RPMI8226 (cell line): ENCODE measurements at places on chromosomes 2 and 18.

GRCh38 chr18:71028285-71028762, 739.5 kb downstream of the SOCS6 start:
- DNase-seq: peak; percentile 11

- DNase-seq: peak; percentile 71
These were observed 47.7 kb upstream of the POMC start for GRCh38 chr2:25215948-25216679.

GRCh38 chr2:137892739-137893138, 71.5 kb upstream of the HNMT start:
- DNase-seq: no peak

DNA sequence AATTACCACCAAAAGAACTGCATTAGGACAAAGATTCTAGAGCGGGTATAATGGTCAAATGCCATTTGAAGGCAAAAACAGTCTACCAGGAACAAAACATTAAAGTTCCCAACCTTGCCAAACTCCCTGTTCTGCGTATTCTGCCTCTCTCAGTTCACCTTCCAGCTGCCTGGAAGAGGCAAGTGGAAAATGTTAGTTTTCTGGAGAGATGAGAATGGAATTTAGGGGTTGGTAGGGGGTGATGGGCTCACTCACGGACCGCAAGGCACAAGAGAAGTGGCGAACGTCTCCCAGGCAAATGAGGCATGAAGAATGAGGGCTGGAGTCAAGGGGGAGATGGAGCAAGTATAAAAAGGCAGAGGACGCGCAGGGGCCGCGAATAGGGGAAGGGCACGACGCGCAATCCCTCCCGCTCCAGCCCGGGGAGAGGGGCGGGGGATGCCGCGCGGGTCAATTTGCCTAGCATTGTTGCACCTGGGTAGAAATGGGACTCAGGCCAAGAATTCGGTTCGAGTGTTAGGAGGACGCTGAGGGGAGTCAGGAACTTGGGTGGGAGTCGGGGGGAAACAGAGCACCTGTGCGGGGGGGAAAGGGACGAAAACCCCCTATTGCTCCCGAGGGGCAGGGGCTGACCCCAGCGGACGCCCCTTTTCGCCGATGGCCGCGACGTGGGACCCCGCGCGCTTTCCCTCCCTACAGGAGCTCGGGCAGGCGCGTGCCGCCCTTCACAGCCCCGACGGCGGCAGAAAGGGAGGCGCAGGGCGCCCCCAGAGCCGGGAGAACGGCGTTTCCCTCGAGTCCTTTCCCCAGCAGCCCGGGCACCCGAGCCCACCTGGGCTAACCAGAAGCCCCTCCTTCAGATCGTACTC, 573 bp downstream of the PAIP2B start:
- peak; percentile 93 for DNase-seq

- DNase-seq: no peak
These were observed 7.4 kb upstream of the MBP start for GRCh38 chr18:77140030-77140429.

GRCh38 chr2:160652236-160652635, 158.6 kb upstream of the RBMS1 start:
- no peak for DNase-seq

DNA sequence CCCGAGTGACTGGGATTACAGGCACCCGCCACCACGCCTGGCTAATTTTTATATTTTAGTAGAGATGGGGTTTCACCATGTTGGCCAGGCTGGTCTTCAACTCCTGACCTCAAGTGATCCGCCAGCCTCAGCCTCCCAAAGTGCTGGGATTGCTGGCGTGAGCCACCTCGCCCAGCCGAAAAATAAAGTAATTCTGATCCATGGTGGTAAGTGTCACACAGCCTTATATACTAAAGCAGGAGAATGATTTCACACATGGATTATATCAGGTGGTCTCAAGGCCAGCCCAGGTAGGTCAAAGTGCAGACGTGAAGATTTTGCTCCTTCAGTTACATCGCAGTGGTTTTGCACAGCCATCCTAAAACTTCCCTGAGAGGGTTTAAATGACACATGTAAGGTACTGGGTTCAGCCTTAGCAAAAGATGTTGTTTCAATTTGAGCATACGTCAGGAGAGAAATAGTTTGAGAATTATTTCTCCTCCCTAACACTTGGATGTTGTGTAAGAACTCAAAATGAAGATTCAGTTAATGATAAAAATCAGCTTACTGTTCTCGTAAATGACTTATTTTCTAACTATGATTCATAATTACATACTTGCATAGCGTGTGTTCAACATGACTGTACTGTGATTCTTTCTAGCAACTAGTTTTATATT, 93.0 kb upstream of the SLC39A10 start:
- no peak for DNase-seq

- no peak for DNase-seq
These were observed 173.3 kb downstream of the ANKRD44 start for GRCh38 chr2:197137231-197137630.

- no peak for DNase-seq
These were observed 14.8 kb upstream of the DTNA start for GRCh38 chr18:34695310-34695709.

DNA sequence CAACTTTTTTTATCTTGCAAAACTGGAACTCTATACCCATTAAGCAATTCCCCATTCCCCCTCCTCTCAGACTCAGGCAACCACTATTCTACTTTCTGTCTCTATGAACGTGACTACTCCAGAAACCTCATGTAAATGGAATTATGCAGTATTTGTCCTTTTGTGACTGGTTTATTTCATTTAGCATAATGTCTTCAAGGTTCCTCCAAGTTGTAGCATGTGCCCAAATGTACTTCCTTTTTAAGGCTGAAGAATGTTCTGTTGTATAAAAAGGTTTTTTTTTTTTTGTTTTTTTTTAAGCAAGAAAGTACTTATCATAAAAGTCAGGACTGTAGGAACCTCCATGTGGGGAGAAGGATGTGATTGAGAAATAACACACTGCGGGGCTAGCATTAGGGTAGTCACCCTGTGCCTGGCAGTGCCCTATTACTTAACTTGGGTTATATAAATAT, 262.9 kb upstream of the FBXO11 start:
- no peak for DNase-seq

- DNase-seq: no peak
These were observed 31.8 kb downstream of the C1D start for GRCh38 chr2:68031043-68031442.

DNA sequence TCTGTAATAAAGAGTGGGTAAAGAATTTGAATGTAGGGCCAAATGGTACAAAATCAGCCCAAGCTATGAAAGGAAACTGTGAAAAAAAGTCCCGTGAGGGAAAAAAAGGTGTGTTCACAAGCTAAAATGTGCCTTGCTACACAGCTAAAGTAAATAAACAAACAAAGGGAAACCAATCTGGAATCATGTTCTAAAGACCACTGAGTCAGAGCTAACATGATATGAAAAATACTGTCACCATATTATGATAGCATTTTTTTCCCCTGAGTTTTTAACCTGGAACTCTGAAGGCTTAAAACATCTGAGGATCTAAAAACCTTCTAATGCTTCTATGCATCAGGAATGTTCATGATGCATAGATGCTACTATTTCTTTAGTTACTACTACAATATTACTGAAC, 58.8 kb downstream of the SCN1A start:
- DNase-seq: no peak

GRCh38 chr2:16173893-16174692, 233.7 kb downstream of the MYCN start:
- no peak for DNase-seq

GRCh38 chr2:174561972-174562370, 35.6 kb downstream of the WIPF1 start:
- DNase-seq: no peak

GRCh38 chr2:134337631-134338030, 83.8 kb downstream of the MGAT5 start:
- DNase-seq: no peak

- no peak for DNase-seq
These were observed 34.9 kb upstream of the APCDD1 start for GRCh38 chr18:10419420-10420103.

- no peak for DNase-seq
These were observed 139.3 kb upstream of the CTNNA2 start for GRCh38 chr2:79373358-79374130.

GRCh38 chr2:62189196-62189595, 6.7 kb upstream of the B3GNT2 start:
- no peak for DNase-seq

DNA sequence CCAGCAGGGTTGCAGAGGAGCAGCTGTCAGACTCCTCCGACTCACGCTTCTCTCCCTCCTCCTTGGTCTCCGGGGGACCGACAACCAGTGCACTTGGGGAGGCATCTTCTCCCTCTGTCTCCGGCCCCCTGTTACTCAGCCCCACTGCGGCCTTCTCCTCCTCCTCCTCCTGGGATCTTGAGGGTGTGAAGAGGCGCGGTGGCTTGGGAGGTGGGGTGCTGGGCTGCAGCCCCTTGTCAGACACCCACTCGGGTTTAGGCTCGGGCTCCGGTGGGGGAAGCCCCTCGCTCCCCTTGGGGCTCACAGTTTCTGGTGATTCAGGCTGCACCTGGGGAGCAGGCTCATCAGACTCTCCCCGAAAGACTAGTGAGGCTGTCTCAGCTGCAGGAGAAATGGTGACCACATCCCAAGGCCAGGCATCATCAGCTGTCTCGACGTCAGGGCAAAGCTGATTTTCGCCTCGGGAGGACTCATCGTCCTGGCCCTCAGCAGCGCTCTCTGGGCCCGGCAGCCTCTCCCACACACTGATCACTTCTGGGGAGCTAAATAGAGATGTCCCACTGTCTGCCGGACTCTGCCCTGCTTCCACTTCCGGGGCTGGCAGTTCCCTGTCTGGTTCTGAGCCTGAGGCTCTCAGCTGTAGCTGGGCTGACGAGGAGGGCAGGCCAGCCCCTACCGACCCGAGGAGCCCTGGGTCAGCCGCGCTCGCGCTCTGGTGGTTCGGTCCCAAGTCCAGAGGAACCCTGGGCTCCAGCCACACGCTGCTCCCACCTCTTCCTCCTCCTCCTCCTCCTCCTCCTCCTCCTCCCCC, 9.0 kb upstream of the SFXN5 start:
- no peak for DNase-seq

- DNase-seq: no peak
These were observed 44.5 kb upstream of the TMEM17 start for GRCh38 chr2:62550461-62550860.

GRCh38 chr2:117931978-117932377, 81.9 kb downstream of the CCDC93 start:
- DNase-seq: no peak

DNA sequence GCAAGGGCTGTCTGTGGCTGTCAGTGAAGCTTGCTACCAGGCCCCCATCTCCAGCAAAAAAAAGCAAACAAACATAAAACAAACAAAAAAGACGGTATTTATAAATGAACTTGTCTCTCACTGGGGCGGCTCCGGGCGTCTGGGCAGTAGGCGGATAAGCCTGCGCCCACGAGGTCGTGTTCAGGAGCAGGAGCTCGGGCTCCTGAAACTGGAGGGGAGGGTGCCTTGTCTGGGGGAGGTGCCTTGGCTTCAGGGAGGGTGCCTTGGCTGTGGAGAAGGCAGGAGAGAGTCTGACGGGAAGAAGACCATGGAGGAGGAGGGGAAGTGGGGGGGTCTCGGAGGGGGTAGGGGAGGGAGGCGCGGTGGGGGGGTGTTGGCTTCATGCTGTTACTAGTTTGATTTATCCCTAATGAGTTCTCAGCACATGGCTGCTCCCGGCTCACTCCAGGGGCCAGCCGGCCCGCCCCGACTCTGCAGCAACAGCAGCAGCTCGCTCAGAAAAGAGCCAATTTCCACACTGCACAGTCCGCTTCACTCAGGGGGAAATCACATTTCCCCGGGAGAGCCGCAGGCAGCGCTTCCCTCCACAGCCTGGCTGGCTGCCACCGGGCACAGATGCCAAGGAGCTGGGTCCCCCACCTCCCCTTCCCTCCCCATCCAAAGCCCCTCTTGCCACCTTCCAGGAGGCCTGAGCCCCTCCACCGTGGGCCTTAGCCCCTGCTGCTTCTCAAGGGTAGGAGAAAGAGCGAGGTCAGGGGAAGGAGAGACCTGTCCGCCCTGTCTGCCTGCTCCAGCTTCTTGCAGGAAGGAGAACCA, 38.7 kb downstream of the PSD4 start:
- no peak for DNase-seq

- DNase-seq: no peak
These were observed 54.3 kb downstream of the VSNL1 start for GRCh38 chr2:17594533-17595401.

DNA sequence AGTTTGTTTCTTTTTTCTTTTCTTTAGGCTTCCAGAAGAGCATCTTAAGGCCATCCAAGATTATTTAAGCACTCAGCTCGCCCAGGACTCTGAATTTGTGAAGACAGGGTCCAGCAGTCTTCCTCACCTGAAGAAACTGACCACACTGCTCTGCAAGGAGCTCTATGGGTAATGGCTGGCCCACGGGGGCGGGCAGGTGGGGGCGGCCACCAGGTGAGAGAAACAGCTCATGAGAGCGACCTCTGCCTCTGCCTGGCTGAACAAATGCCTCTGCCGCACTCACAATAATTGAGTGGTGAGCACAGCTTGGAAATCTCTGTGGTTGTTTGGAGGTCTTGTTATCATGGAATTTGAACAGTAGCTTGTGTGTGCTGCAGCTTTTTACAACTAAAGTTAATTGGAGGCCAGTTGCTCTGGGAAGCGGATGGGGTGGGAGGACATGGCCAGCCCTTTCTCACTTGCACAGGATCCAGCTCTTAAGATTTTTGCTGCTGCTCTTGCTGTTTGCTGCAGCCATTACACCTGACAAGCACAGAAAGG, 70.4 kb downstream of the INPP5D start:
- DNase-seq: no peak

DNA sequence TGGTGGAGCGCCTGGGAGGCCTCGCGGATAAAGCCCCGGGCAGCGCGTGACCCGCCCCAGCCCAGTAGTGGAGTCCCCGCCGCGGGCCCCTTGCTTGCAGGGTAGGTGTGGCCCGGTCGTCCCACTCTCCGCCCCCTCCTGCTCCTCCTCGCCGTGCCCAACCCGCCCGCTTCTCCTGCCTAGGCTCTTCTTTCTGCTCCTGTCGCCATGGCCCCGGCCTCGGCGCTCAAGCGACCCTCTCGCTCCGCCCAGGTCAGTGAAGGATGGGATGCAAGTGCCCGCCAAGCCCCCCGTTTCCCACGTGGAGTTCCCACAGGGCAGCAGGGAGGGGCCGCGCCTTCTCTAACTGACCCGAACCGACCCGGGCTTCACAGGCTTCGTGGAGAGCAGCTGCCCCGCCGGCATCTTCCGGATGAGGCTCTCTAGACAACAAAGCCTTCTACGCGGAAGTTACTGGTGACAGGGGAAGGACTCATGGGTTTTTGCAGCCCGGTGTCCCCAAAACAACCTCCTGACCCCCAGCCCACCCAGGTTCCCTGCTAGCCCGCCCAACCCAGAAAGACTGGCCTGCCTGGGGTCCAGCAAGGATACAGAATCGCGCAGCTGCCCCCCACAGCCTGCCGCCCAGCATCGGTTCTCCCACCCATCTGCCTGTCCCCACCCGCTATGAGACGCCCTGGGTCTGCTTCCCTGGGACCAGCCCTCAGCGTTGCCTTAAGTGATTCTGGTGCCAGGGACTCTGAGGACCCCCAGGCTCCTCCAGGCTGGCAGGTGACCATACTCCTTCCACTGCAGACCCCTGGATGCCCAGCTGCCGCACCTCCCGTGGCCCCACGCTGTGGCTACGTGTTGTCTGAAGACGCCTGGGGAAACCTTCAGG, 32.8 kb downstream of the TTC32 start:
- peak; percentile 42 for DNase-seq
